ENCODE measurements at places on chromosomes 7 and 10. TPM values are rescaled to one million over a fixed set of nuclear protein-coding genes. Genes with fewer than 3 reads are reported as not detected.

Gene CUL2
- 29.7 TPM for total RNA-seq

DNA sequence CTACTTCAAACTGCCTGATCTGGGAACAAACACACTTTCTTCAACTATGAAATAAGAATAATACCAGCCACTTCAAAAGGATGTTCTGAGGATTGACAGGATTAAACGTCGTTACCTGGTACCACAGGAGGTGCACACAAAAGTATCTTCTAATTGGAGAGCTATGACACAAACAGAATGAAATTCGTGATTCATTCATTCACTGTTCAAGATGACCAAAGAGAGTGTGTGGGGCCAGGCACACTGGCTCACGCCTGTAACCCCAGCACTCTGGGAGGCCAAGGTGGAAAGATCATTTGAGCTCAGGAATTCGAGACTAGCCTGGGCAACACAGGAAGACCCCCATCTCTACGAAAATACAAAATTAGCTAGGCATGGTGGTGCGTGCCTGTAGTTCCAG, 50.9 kb downstream of the SFMBT2 start:
- H3K36me3 ChIP-seq = no peaks in the 10 kb centered on the region
- H3K4me1 ChIP-seq = no peaks in the 10 kb centered on the region
- H3K27ac ChIP-seq = no peak overlapping the region

DNA sequence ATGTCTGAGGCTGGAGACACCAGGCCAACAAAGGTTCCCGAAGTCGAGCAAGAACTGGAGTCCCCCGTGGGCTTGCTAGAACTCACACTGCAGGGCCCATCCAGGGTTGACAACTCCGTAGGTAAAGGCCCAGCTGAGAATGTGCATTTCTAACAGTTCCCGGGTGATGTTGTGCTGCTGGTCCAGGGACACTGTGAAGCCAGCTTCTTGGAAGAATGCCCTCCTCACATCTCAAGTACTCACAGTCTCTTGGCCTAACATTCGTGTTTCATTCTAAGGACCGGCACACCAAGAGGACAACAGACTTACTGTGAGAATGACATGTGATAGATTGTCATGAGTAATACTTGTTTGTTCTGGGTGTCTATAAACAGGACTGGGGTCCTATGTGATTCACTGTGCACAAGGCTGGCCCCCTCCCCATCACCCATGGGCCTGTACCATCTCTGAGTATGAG, 682.3 kb upstream of the IGFBP3 start:
- no peaks in the 10 kb centered on the region for H3K36me3 ChIP-seq
- H3K4me1 ChIP-seq = peaks cover 20% of the 10 kb centered on the region
- no peaks in the 10 kb centered on the region for H3K27me3 ChIP-seq
- no peak overlapping the region for H3K4me3 ChIP-seq

Gene VAX1
- not detected for total RNA-seq

- H3K4me3 ChIP-seq = no peak overlapping the region
- no peaks in the 10 kb centered on the region for H3K4me1 ChIP-seq
- DNase-seq = peak; percentile 52
- peaks cover 8% of the 10 kb centered on the region for H3K36me3 ChIP-seq
These were observed 34.8 kb downstream of the ITGB8 start for GRCh38 chr7:20365486-20365885.

DNA sequence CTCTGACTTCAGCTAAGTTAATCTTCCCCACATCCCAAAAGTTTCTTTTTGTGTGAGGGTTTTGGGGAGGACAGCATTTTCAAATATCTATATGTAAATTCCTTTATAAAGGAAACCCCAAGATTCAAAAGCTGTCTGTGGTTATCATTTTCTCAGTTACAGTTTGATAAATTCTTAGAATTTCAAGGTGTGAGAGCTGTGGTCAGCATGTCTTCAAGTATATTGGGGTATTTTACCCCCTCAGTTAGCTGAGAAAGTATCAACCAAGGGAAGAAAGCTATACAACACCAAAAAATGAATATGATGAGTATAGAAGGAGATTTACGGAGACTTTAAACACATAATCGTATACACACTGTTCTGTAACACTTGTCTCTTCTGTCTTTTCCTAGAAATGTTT, 109.2 kb downstream of the SND1 start:
- H3K27ac ChIP-seq = no peak overlapping the region
- no peak overlapping the region for H3K4me3 ChIP-seq
- no peaks in the 10 kb centered on the region for H3K36me3 ChIP-seq
- DNase-seq = no peak
- no peaks in the 10 kb centered on the region for H3K27me3 ChIP-seq

DNA sequence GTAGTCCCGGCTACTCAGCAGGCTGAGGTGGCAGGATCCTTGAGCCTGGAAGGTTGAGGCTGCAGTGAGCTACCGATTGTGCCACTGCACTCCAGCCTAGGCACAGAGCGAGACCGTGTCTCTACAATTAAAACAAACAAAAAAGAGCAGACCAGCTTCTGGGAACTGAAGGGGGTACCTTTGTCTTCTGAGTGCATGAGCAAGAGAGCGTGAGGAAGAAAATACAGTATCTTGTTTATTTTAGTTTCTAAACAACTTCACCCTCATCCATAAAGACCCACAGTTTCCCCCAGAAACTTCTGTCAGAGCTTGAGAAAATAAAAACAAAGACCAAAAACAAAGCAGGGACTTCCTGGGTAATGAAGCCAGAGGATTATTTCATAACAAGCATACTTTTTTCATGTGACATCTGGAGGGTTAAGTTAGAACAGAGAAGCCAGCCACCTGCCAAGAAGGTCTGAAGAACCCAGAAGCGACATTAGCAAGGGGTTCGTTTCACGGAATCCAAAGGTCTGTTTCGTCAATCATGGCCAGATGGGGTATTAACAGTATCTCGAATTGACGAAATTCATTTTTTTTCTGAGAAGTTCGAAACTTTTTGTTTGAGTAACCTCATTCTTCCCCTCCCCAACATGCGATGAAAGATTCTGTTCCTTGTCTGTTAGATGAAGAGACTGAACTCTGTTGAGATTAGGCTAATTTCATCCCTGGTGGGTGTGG, 10.2 kb upstream of the IL2RA start:
- DNase-seq = no peak
- H3K36me3 ChIP-seq = no peaks in the 10 kb centered on the region
- no peak overlapping the region for H3K4me3 ChIP-seq
- no peak overlapping the region for H3K27ac ChIP-seq

GRCh38 chr10:20936396-20936795, 39.3 kb upstream of the NEBL start:
- H3K4me1 ChIP-seq = no peaks in the 10 kb centered on the region
- no peaks in the 10 kb centered on the region for H3K36me3 ChIP-seq
- no peak for DNase-seq
- no peaks in the 10 kb centered on the region for H3K27me3 ChIP-seq
- no peak overlapping the region for H3K4me3 ChIP-seq

Gene PTTG1IP2
- total RNA-seq = not detected
